ENCODE measurements at places on chromosomes 2 and 18. TPM values are rescaled to one million over a fixed set of nuclear protein-coding genes. Genes with fewer than 3 reads are reported as not detected.

The REG1B gene
- polyA plus RNA-seq = not detected

The LYPD6 gene
- 0.93 TPM for polyA plus RNA-seq

The MSTN gene
- polyA plus RNA-seq = 3.6 TPM

The IL36A gene
- not detected for polyA plus RNA-seq

The CLIP4 gene
- polyA plus RNA-seq = 30.5 TPM

The SLC9A4 gene
- 0.15 TPM for polyA plus RNA-seq

The TCF7L1 gene
- polyA plus RNA-seq = 1.3 TPM

Measured in Purkinje cell (primary cell).